ENCODE measurements at places on chromosomes 1 and 21. TPM values are rescaled to one million over a fixed set of nuclear protein-coding genes. Genes with fewer than 3 reads are reported as not detected.

Gene CFH
- total RNA-seq = 72.7 TPM

Gene ANKRD34A
- total RNA-seq = 0.74 TPM

Gene LRRC8D
- 8.6 TPM for total RNA-seq

Gene PTGFR
- total RNA-seq = 0.84 TPM

Gene G0S2
- 2,798 TPM for total RNA-seq

Gene LRRC3
- 3.8 TPM for total RNA-seq

Gene OR2T35
- not detected for total RNA-seq

Gene FLAD1
- 43.7 TPM for total RNA-seq

Gene MKNK1
- total RNA-seq = 90.8 TPM

Gene CYP4B1
- total RNA-seq = 106 TPM

Gene FAM177B
- total RNA-seq = not detected

Gene ELAVL4
- total RNA-seq = 0.45 TPM

Gene LRRC39
- 1.0 TPM for total RNA-seq

Gene KCNT2
- 0.93 TPM for total RNA-seq

Gene CLCA4
- not detected for total RNA-seq

Gene EPS8L3
- total RNA-seq = 0.58 TPM

Gene METTL25B
- 20.0 TPM for total RNA-seq

Gene BRINP2
- not detected for total RNA-seq

Gene C1orf141
- total RNA-seq = not detected

Gene HSD3B2
- not detected for total RNA-seq

Gene LMX1A
- total RNA-seq = 0.32 TPM

Gene C1QC
- 491 TPM for total RNA-seq

Gene DCST1
- total RNA-seq = not detected

Gene RGS13
- total RNA-seq = 1.0 TPM

Gene RGSL1
- not detected for total RNA-seq

Gene C8A
- total RNA-seq = not detected

Gene GIPC2
- total RNA-seq = 2.7 TPM

Gene RBM11
- not detected for total RNA-seq

Gene SLAMF9
- not detected for total RNA-seq

Gene SMCP
- total RNA-seq = not detected

Gene SNX7
- 14.3 TPM for total RNA-seq

Gene SPRR2G
- total RNA-seq = not detected

Gene TMEM53
- 16.8 TPM for total RNA-seq

Gene RGS1
- total RNA-seq = 35.9 TPM

Data from mesenteric fat pad (tissue), 1 donor.